GM04504 (cell line): ENCODE measurements at places on chromosomes 1 and 21.

DNA sequence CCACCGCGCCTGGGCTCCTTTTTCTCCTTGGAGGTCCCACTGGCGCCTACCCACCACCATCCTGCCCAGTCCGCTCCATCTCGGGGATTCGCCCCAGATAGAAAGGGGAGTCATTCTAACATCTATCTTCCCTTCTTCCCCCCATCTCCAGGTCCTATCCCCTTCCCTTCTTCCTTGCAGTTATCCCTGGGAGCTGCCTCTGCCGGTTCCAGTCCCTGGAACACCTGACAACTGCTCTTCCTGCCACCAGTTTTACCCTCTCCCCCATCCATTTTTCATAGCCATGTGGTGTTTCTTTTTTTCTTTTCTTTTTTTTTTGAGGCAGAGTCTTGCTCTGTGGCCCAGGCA, 12.0 kb upstream of the COL16A1 start:
- DNase-seq = no peak

GRCh38 chr1:29129916-29130315, 6.2 kb upstream of the TMEM200B start:
- no peak for DNase-seq

DNA sequence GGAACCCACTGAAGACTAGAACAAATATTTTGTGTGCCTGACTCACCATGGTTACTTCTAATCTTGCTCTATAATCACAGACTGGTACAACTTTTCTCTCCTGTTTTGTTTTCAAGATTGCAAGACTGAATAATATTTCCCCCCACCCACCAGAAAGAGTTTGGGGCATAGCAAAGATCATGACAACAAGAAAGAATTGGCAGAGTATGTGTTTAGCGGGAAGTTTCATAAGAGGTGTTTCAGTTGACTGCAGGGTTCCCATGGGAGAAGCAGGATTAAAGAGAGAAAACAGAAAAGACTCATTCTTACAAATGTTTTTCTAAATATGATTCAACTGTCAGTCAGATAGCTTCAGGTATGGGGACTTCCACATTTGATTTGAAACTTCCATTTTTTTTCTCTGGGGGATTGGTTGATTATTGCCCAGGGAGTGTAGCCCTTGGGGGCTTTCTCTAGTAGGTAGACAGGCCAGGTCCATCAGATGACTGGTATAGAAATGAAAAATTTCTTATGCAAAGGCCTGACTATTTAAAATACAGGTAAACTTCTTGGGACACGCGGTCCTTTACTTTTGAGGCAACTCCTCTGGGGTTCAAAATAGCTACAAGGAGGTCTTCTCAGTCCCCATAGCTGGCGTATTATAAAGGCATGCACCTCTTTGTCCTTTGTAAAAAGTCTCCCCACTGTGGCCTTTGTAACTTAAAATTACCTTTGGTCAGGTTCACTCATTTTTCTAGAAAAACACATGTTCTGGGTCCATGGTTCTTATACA, 13.9 kb downstream of the OR14I1 start:
- no peak for DNase-seq

- DNase-seq = no peak
Measured at GRCh38 chr1:4115191-4115900, 215.3 kb upstream of the C1orf174 start.

- no peak for DNase-seq
Measured at GRCh38 chr1:84883286-84883685, 9.7 kb downstream of the LPAR3 start.

DNA sequence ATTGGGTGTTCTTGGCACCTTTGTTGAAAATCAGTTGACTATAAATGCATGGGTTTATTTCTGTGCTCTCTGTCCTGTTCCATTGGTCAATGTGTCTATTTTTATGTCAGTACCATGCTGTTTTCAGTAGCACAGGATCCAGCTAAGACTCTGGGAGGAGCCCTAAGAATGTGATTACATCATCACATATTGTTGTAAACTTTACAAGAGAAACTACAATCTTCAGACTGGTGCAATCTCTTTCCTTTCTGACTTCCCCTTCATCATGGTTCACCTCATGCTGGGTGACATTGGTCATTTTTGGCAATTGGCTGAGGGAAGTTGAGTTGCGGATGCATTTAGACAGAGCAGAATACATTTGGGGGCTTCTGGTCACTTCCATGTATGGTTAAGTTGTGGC, 88.4 kb downstream of the C21orf91 start:
- DNase-seq = no peak

- no peak for DNase-seq
Measured at GRCh38 chr1:45908611-45909140, 105.3 kb downstream of the MAST2 start.

GRCh38 chr1:215474940-215475339, 92.2 kb upstream of the KCTD3 start:
- DNase-seq = no peak

- DNase-seq = no peak
Measured at GRCh38 chr1:30735124-30735523, 11.7 kb upstream of the MATN1 start.

DNA sequence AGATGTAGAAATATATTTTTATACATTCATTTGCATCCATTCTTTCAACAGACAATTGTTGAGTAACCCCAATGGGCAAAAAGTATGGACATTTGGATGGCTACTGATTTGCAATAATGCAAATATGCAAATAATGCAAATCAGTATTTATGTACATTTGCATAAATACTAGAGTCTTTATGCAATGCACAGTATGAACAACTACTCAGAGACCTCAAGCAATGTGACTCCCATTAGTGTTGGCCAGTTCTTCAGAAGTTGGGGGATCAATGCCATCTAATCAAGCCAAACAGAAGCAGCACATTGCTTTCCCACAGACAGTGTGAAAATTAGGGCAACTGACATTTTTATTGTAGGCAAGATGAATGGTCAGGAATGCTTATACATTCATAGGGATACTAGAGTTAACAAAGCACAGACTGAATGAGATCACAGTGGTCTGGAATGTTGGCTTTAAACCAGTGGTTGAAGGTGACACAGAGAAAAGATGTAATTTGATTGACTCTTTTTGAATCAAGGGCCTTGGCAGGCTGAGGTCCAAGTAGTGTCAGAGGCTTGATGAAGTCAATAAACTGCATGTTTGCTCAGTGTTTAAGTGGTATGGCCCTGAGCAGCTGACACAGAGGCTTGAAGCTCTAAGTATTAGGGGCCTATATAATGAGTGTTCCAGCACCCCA, 256.6 kb downstream of the CTH start:
- DNase-seq = peak; percentile 33

DNA sequence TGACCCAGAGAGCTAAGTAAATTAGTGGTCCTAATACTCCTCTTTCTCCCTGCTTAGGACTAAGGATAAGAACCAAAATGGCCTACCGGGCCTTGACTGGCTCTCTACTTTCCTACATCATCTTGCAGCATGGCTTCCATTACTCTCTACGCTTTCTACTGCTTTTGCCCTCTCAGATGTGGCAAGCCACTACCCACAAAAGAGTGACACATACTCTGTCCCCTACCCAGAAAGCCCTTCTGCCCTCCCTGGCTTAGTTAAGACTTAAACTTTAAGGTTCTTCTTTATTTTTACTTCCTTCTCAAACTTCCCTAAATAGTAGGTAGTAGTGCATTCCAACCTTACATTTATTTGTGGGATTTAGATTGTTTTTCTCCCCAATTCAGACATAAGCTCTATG, 228.1 kb downstream of the TPR start:
- no peak for DNase-seq

DNA sequence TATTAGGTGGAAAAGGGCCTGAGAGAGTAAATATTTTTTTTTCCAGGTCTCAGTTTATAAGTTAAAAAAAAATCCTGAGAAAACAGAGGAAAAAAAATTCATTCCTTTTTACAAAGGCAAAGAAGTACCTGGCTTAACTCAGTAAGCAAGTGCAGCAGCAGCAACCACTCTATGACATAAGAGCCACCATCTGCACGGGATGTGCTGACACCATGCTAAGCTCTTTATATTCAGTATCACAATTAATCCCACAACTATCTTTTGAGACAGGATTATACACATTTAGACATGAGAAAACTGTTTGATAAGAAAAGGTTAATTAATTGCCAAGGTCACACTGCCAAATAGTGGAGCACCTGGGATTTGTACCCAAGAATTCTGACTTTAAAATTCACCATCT, 13.4 kb upstream of the DPT start:
- no peak for DNase-seq

GRCh38 chr1:155969377-155969791, 9.0 kb downstream of the ARHGEF2 start:
- DNase-seq = no peak

DNA sequence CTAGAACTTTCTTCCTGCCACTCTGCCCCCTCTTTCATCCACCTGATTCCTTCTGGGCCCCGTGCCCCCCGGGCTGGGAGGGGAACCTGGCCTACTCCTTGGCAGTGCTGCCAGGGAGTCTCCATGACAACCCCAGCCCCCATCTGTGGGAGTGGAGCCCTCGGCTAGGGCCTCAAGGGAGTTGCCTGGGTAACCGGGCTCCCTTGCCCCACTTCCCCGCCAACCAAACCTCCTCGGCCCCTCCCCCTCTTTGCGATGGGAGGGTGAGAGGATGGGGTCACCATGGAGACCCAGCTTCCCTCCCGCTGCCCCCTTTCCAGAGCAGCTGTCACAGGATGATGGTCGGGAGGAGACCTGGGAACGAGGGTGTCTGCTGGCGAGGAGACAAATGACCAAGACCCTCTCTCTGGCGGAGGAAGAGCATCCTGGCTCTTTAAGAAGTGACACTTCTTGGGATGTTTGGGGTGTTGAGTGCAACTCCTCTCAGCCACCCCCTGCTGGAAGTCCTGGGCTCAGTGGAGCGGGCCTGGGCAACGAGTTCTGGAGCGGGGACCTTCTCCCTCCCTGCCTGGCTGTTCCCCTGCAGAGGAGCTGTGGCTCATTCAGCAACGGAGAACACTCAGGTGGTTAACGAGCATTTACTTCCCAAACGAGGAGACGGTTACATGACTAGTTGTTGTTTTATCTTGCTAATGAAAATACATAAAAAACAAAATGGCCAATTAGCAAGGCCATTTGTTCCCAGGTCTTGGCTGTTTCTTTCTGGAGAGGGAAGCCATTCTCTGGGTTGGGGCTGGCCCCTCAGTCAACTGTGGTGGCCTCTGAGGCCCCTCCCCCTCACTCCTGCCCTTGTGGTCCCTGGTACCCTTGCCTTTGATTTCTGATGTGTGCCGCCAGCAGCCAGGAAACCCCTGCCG, 82.8 kb downstream of the UBIAD1 start:
- DNase-seq = no peak

GRCh38 chr1:170200621-170201397, 55.0 kb downstream of the NTMT2 start:
- DNase-seq = no peak

- no peak for DNase-seq
Measured at GRCh38 chr1:17229379-17229778, 19.5 kb upstream of the PADI3 start.

- DNase-seq = no peak
Measured at GRCh38 chr1:53409695-53410094, 49.5 kb upstream of the DMRTB1 start.

GRCh38 chr1:77385551-77385950, 103.7 kb downstream of the AK5 start:
- DNase-seq = no peak

GRCh38 chr1:165871311-165872067, 44.1 kb downstream of the UCK2 start:
- DNase-seq = no peak

DNA sequence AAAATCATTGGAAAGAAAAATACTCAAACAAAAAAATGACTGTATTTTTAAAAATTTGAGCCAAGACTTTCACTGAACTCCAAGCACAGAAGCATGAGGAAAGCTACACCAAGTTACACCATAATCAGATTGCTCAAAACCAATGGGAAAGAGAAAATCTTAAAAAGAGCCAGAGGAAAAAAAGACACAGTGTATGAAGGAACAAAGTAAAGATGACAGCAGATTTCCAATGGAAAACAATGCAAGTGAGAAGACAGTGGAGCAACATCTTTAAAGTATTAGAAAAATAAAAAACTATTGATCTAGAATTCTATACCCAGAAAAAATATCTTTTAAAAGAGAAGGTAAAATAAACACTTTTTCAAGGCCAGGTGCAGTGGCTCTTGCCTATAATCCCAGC, 147.8 kb upstream of the ZBTB40 start:
- no peak for DNase-seq

DNA sequence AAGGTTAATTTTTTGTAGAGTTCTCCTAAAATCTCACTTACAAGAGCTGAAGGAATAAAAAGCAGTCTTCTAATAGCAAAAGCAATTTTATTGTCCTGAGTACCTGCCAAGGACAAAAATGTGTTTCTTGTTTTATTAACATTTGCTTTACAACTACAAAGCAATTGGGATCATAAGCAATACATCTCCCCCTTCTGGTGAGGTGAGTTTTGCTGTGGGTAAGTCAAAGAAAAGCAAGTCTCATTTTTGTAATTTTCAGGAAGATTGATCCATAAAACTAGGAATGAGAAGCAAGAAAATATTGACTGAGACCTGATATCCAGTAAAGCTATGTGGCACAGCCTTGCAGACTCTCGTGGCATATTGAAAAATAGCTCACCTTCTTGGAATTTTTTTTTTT, 2162.7 kb downstream of the NCAM2 start:
- DNase-seq = no peak

GRCh38 chr1:71753746-71754145, 528.6 kb downstream of the NEGR1 start:
- no peak for DNase-seq

DNA sequence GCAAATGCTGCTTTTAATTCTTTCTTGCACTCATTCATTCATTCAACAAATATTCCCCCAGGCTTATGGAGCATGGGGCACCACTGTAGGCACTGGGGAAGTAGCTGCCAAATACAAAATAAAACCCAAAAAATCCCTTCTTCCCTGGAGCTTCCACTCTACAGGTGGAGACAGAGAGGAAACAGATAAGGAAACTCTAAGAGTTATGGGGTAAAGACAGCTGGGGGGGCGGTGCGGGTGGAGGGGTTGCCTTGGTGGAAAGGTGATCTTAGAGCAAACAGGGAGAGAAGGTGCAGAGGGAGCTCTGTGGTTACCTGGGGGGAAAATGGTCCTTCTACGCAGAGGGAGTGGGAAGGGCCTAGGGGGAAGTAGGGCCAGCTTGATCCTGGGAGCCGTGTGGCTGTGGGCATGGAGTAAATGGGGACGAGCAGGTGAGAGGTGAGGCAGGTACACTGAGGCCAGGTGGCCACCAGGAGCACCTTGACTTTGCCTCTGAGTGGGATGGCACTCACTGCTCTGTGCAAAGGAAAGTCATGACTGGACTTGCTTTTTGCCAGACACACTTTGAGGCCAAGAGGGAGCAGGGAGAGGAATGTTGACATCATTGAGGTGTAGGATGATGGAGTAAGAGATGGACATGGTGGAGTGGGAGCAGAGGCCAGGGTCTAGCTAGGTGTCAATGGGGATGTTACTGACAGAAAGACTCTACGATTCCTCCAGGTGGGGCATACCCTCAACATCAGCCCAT, 152.0 kb downstream of the ETS2 start:
- DNase-seq = no peak
